Psoas muscle (tissue), 8 donors: ENCODE measurements at places on chromosomes 1 and 21. TPM values are rescaled to one million over a fixed set of nuclear protein-coding genes. Genes with fewer than 3 reads are reported as not detected.

DNA sequence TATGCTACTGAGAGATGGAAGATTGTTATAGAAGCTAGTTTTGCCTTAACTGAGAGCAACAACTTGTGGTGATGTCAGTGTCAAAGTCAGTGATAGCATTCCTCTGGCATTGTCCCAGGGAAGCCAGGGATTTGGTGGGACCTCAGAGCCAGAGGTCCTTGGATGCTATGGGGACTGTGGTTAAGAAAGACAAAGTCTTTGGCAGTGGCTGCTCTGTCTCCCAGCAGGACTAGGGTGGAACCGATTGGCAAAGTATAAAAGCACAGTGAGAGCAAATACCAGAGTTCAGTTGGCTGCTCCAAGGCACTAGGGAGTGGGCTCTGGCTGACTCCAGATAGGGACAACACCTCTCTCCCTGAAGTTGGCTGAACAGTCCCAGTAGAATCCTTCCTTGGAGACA lies 104.8 kb downstream of the GDAP2 start:
- no peak for DNase-seq

GRCh38 chr1:43446388-43446740 lies 7.4 kb downstream of the HYI start:
- peak; percentile 30 for DNase-seq

GPR61 gene
- total RNA-seq = not detected

DNA sequence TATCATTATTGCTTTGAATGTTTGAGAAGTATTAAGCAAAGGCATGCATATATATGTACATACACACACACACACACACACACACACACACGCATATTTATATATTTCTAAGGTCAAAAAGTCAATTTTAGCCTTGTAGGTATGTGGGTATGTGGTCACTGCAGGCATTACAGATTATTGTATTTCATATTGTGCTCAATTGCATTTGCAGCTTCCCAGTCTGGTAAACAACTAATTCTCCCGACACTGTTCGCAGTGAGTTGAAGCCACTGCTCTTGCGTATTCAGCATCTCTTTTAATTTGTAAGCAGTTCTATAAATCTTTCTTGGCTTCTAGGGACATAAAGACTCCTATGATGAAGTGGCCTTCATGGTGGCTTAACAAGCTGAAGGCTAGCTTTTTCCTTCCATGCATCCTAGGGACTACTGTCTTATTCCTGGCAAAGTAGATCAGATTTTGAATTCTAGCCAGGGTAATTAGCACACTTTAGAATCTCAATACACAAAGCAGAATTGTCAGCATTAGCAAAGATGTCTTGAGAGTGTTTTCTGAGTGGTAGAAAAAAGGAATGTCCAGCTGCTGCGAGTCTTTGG lies 368.6 kb upstream of the NEGR1 start:
- DNase-seq = no peak

DMRTA2 gene
- total RNA-seq = not detected

- DNase-seq = no peak
These were observed 224.1 kb downstream of the COL11A1 start for GRCh38 chr1:102884238-102884637.

OR6P1 gene
- not detected for total RNA-seq

PRAMEF15 gene
- not detected for total RNA-seq

GRCh38 chr1:162008799-162009198 lies 14.9 kb downstream of the OLFML2B start:
- DNase-seq = no peak

DNA sequence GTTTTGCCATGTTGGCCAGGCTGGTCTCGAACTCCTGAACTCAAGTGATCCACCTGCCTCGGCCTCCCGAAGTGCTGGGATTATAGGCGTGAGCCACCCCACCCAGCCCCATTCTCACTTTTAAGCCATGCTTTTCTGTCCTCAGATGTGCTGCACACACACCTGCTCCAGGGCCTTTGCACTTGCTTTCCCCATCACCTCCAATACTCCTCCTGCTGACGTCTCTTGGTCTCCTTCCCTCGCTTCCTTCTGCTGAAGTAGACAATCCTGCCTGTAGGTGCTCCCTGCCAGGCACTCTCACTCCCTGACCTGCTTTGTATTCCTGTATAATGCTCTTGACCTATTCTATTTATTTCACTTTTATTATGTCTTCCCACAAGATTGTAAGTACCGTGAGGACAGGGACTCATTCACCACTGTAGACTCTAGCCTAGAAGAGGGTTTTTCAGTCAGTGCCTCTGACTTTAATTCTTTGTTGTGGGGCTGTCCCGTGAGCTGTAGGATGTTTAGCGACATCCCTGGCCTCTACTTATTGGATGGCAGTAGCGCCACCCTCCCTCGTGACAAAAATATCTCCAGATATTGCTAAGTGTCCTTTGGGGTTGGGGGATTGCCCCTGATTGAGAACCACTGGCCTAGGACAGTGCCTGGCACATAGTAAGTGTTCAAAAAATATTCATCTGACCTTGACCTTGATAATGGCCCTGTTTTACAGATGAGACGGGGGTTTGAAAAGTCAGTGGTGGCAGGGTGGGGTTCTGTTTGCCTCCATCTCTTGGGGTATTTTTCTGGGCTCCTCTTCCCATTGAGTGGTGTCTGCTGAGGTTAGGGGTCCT lies 4.6 kb downstream of the TNFRSF1B start:
- DNase-seq = no peak

- DNase-seq = no peak
These were observed 56.1 kb upstream of the F3 start for GRCh38 chr1:94597701-94598100.

- DNase-seq = no peak
These were observed 42.3 kb downstream of the LRP8 start for GRCh38 chr1:53285546-53285945.

ILDR2 gene
- total RNA-seq = 0.14 TPM

CRYAA gene
- total RNA-seq = not detected

- no peak for DNase-seq
These were observed 19.2 kb downstream of the MAB21L3 start for GRCh38 chr1:116130356-116130755.

DNA sequence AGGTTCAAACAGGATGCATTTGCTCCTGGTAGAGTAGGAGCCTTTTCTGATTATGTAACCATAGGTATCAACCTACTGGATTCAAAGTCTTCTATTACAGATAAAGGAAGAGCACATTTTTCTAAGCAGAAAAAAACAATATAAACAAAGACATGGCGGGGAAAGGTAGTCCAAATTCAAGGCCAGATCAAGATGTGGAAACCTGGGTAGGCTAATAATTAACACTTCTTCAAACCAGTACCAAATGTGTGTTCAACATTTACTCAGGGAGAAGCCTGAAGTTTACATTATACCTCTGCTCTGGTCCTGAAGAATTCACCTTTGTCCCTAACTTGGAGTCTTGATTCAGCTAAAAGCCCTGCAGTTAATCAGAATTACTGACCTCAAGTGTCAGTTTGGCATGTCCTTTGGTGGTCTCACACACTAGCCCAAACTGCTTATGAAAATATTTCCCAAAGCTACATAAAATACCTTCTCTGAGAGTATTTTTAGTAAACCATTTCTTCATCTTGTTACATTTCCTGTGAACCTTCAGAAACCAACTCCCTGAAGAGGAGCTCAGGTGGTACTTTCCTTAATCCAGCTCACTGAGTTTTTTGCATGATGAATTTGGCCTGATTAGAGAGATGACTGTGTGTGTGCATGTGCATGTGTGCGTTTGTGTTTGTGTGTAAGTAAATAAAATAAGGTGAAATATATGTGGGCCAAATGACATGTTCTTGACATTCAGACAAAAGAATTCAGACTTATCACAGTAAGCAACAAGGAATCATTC lies 70.2 kb downstream of the TOR3A start:
- no peak for DNase-seq
